CD4-positive, alpha-beta T cell treated with Interleukin-4 for 4 hours (primary cell): ENCODE measurements at places on chromosomes 5 and 9.

GRCh38 chr9:77945798-77946197 is 85.8 kb downstream of the GNAQ start:
- DNase-seq, result peak; percentile 4

- DNase-seq, result no peak
Measured at GRCh38 chr9:37534901-37535300, 41.3 kb downstream of the FBXO10 start.

- no peak for DNase-seq
Measured at GRCh38 chr9:115362101-115362500, 244.1 kb upstream of the TNC start.

DNA sequence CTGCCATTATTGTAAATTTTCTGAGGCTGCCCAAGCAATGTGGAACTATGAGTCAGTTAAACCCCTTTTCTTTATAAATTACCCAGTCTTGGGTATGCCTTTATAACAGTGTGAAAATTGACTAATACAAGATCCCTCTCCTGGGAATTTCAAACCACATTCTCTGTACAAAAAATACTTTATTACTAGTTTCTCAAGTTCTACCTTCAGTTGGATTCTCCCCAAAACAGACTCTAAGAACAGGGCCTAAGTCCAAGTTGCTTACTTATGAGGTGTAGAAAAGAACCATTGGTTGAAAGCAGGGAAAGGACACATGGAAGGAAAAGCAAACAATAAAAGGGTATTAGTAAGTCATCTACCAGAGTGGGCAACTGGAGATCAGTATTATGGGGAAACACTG is 343.2 kb downstream of the TMEM232 start:
- DNase-seq, result no peak

- no peak for DNase-seq
Measured at GRCh38 chr9:134875371-134875770, 5.2 kb upstream of the FCN2 start.

GRCh38 chr5:180330810-180331646 is 22.1 kb downstream of the GFPT2 start:
- no peak for DNase-seq

- DNase-seq, result no peak
Measured at GRCh38 chr9:137454145-137454596, 5.0 kb downstream of the NSMF start.

GRCh38 chr5:160434022-160434531 is 12.4 kb downstream of the PTTG1 start:
- no peak for DNase-seq

- no peak for DNase-seq
Measured at GRCh38 chr5:39491210-39491609, 66.4 kb upstream of the DAB2 start.

DNA sequence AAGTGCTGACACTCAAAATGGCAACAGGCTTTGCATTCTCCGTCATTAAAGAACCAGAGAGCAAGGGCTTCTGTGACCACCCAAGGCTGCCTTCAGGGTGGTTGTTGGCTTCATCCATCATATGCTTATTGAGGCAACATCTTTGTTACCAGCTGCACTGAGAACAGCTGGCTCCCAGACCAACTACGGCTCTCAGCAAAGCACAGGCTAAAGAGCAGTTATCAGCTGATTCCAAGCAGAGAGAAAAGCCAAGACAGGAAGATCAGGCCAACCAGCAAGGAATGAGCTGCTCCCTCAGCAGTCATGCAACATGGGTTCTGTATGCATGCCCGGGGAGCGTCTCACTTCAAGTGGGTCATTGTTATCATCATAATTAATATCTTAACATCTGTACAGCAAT is 358.9 kb downstream of the ACTL7B start:
- DNase-seq, result no peak

DNA sequence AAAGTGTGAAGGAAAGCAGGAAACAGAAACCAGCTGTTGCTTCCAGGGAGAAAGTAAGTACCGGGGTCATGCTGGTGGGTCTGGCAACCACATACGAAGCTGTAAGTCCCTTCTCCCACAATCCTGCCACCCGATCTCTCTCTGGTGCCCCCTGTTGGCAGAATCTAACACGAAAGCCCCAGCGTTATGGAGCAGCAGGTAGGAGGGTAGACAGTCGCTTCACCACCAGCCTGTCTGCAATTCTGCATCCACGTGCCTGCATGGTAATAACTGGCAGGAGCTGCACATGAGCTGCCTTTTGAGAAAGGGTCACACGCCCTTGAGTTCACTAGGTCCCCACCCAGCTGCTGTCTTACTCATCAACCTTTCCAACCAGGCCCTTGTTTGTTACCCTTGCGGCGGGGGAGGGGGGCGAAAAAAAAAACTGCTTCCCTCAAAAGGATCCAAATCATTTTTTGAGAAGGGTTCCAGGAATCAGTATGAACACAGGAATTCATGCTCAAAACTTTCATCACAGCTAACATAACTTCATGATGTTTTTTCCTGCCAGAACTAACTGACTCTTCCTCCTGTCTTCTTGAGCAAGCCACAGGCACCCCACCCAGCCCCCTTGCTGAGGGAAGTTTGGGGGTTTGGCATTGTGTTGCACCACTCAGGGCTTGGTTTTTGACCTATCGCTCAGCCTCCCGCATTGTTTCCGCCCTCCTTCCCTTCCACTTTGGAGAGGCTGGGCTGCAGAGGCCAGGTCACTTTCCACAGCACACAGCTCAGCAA is 19.6 kb upstream of the TMEM252 start:
- peak; percentile 22 for DNase-seq

DNA sequence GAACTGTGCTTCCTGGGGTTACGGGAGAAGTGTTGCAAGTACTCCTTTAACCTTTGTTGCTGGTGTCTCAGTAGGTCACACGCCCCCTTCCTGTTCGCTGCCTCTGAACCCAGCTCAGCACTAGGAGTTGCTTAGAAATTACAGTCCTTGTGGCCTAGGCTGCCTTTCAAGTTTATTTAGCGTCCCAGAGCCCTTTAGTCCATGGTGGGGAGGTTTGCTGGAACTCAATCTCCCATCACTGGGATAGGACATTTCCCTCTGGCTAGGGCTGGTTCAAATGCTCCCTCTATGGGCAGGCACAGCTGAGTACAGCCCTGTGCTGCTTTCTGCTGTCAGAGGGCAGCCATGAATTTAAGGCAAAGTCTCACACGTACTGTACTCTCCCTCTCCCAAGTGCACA is 4.7 kb downstream of the IFNA8 start:
- peak; percentile 5 for DNase-seq

DNA sequence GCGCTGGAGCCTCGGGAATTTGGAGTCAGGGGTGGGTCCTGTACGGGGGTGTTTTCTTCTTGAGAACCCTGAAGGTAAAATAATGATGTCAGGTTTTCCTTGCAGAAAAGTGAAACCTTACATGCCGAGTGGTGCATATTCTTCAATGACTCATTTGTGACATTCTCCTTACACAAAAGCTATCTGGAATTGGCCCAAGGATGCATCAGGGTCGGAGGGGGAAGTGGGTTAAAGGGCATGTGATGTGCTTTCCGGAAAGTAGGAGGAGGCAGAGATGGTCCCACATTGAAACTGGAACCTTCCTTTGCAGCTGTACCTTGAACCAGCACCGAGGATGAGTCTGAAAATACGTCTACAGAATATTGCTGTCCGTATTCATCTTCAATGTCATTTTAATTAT is 411.2 kb upstream of the IRX4 start:
- DNase-seq, result no peak

DNA sequence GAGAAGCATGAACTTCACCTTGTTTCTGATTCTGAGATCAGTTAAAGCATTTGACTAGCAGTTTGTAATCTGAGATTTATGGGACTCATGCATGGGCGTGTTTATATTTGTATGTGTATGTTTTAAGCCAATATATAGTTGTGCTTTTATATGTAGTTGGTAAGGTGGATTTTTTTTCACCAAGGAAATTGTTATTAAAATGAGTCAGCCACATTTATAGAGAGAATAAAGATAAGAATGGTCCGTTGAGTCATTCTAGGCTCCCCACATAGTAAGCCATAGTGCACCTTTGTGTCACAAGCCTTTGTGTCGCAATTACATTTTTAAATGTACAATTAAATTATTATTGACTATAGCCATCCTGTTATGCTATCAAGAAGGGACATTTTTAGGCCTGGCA is 89.0 kb downstream of the NLN start:
- no peak for DNase-seq

- DNase-seq, result no peak
Measured at GRCh38 chr5:156879665-156880285, 29.7 kb downstream of the PPP1R2B start.

DNA sequence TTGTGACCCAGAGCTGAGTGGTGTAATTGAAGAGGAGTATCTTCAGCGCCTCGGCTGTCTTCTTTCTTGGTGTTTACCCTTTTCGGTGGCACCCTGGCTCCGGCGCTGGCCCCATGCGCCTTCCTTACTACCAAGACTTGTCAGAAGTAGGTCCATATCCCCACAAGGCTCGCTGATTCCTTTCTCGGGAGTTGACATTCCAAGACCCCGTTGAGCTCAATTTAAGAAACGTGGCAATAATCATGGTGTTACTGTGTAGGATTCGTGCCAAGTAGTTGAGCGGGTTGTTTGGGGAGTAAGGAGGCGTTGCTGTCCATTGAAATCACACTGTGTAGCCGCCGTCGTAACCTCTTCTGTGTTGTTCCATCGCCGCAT is 795 bp downstream of the NDUFAF2 start:
- DNase-seq, result no peak

GRCh38 chr9:35687306-35687705 is 2.4 kb downstream of the TPM2 start:
- no peak for DNase-seq

- DNase-seq, result no peak
Measured at GRCh38 chr9:137054932-137055384, 1.1 kb upstream of the ENTPD2 start.

DNA sequence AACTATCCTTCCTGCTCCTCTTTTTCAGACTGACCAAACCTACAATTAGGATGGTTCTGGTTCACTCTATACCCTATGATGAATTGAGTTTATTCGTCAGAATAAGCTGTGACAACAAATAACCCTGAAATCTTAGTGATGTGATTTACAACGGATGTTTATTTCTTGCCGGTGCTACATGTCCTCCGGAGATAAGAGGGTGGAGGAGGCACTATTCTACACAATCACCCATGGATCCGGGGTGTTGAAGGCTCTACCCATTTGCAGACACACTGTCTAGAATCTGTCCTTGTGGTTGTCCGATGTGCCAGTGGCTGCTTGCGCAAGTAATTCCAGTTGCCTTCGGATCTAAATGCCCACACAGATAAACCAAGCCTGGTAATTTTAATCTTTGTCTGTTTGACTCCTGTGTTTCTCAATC is 44.7 kb downstream of the CDC14B start:
- no peak for DNase-seq

DNA sequence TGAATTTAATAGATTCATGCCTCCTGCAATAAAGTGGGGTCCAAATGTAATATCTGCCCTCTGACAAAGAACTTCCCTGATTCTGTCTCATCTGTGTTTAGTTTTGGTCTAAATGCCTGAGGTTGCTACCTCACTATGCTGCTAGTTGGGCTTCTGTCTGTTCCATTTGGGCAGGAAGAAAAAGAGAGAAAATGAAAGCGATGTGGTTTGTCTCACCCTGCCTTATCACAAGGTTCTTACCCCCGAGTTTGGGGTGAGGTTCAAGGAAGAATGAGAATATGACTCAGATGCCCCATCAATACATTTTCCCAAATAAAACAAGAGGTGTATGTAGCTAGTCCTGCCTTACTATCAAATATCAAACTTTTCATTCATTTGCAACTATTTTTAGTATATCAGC is 132.1 kb upstream of the MTAP start:
- peak; percentile 11 for DNase-seq

- no peak for DNase-seq
Measured at GRCh38 chr5:172501708-172502320, 47.5 kb upstream of the SH3PXD2B start.

DNA sequence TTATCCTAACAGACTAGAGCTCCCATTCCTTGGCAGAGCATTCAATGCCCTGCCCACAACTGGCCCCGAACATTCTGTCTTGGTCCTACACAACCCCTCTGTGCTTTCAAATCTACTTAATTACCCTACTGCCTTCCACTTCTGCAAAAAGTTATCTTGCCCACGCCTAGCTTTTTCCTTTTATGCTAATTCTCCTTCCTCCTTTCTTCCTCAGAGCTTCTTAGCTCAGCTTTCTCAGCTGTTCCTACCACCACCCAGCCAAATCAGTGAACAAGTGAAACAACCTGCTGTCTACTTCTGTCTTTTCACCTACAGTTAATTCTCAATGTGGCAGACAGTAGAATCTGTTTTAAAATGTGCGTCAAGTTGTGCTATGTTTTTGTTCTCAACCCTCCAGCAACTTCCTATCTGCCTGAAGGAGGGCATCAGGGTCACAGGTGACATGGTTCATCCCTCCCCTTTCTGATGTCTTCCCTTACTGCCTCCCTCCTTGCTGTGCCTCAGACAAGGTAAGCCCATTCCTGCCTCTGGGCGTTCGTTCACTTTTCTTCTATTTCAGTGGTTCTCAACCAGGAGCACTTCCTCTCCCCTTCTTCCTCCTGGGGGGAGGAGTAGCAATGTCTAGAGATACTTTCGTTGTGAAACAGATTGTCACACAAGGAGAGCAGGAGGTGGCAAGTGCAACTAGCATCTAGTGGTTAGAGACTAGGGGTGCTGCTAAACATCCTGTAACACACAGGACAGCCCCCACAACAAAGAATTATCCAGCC is 1.3 kb upstream of the REEP5 start:
- DNase-seq, result peak; percentile 56

DNA sequence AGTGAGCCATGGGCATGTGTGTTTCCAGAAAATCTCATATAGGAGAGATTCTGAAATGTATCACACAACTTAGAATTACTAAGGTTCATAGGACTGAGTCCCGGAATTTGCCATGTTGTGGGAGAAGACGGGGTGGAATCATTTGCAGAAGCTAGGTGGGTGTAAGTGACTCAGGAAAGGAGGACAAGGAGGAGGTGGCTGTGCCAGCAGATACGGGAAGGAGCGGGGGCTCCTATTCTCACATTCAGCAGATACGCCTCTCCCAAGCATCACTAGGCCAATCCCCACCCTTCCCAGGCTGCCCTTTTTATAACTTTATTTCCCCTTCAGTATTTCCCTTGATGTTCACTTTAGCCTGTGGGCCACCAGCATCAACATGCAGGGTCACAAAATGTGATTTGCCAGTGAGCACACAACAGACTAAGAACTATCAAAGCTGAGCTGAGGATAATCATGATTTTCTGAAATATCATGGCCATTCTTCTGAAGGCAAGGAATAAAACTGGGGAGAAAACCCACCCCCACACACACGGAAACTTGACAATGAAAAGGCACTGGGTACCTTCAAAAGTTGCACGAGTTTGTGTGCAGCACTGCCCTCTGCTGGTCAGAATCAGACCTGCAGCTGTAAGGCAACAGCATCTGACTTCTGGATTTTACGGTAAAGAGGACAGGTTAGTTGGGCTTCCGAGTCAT is 133.2 kb downstream of the MTX3 start:
- peak; percentile 68 for DNase-seq

GRCh38 chr9:93120846-93121315 is 13.2 kb downstream of the NINJ1 start:
- DNase-seq, result no peak

- no peak for DNase-seq
Measured at GRCh38 chr5:61162832-61163567, 732 bp upstream of the SMIM15 start.
